ENCODE measurements at places on chromosomes 7 and 10. TPM values are rescaled to one million over a fixed set of nuclear protein-coding genes. Genes with fewer than 3 reads are reported as not detected.

ZP3 gene
- total RNA-seq: 43.9 TPM

CSTF2T gene
- 10.6 TPM for total RNA-seq

CPA4 gene
- total RNA-seq: 6.6 TPM

FAM25A gene
- total RNA-seq: 10.8 TPM

SPAM1 gene
- not detected for total RNA-seq

IQUB gene
- total RNA-seq: 0.43 TPM

ZNF12 gene
- 13.9 TPM for total RNA-seq

HMX2 gene
- not detected for total RNA-seq

ZNF138 gene
- total RNA-seq: 3.4 TPM

PHKG1 gene
- 1.2 TPM for total RNA-seq

MRC1 gene
- 0.21 TPM for total RNA-seq

OPALIN gene
- total RNA-seq: not detected

PRTFDC1 gene
- total RNA-seq: 6.8 TPM
